RPMI8226 (cell line): ENCODE measurements at places on chromosomes 5 and 9.

- peak; percentile 90 for DNase-seq
These were observed 91.4 kb upstream of the RANBP6 start for GRCh38 chr9:6106711-6107339.

- no peak for DNase-seq
These were observed 102.3 kb upstream of the SLC30A5 start for GRCh38 chr5:68991279-68992084.

DNA sequence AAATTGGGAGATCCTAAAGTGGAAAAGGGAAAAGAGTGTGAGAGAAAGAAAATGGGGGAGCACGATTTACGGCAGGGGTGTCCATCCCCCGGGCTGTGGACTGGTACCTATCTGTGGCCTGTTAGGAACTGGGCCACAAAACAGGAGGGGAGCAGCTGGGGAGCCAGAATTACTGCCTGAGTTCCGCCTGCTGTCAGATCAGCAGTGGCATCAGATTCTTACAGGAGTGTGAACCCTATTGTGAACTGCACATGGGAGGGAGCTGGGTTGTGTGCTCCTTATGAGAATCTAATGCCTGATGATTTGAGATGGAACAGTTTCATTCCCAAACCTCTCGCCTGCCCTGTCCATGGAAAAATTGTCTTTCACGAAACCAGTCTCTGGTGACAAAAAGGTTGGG lies 108.3 kb upstream of the ADAMTSL1 start:
- DNase-seq: peak; percentile 32

DNA sequence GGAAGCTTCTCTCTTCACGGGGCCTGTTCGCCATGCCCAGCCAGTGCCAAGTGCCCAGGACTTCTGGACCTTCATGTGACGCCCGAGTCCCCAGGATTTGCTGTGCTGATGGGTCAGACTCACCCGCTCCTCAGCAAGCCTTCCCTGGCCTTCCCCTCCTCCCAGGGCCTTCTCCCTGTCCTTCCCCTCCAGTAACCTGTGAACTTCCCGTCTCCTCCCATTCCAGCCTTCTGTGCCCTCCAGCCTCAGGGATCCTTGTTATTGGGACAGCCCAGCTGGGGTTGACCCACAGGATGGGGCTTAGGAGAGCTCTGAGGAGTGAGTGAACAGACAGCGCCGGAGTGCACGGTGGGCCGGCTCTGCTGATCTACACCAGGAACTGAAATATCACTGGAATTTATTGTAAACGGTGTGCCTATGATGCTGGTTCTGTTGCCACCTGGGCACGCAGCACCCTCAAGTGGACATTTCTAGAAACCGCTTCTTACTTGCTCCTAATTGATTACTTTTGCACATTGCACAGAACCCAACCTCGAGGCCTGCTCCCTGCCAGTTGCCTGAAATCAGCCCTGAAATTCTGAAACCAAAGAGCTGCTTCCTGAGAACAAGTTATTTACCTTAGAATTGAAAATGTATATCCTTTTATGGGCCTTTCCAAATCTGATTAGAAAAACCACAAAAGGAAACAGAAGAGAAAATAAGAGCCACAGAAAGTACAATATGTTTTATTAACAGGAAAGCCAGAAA lies 1.5 kb downstream of the SPAAR start:
- peak; percentile 67 for DNase-seq

GRCh38 chr5:172004824-172005237 lies 1.6 kb downstream of the FBXW11 start:
- DNase-seq: peak; percentile 21

- no peak for DNase-seq
These were observed 224.7 kb downstream of the NFIB start for GRCh38 chr9:14089051-14089803.

GRCh38 chr5:127608077-127608660 lies 40.7 kb upstream of the CTXN3 start:
- no peak for DNase-seq

GRCh38 chr5:55701462-55702103 lies 10.5 kb downstream of the SLC38A9 start:
- DNase-seq: no peak

GRCh38 chr5:10396552-10396951 lies 43.1 kb downstream of the MARCHF6 start:
- DNase-seq: no peak

- DNase-seq: no peak
These were observed 32.7 kb upstream of the ALDH1B1 start for GRCh38 chr9:38359689-38360385.

- DNase-seq: no peak
These were observed 396.9 kb downstream of the ENC1 start for GRCh38 chr5:74243634-74244033.

DNA sequence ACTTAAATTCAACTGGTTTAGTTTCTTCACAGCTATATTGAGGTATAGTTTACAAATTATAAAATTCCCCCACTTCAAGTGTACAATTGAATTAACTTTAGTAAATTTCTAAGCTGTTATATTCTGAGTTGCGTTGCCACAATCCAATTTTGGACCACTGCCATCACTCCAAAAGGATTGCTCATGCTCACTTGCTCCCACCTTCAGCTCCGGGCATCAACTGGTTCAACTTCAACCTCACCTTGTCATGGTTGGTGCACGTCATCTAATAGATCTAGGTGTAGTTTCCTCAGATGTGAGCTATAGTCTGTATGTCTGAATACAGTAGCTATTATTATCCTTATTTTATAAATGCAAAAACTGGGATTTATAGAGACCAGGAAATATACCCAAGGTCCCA lies 942.5 kb upstream of the WWC1 start:
- no peak for DNase-seq

DNA sequence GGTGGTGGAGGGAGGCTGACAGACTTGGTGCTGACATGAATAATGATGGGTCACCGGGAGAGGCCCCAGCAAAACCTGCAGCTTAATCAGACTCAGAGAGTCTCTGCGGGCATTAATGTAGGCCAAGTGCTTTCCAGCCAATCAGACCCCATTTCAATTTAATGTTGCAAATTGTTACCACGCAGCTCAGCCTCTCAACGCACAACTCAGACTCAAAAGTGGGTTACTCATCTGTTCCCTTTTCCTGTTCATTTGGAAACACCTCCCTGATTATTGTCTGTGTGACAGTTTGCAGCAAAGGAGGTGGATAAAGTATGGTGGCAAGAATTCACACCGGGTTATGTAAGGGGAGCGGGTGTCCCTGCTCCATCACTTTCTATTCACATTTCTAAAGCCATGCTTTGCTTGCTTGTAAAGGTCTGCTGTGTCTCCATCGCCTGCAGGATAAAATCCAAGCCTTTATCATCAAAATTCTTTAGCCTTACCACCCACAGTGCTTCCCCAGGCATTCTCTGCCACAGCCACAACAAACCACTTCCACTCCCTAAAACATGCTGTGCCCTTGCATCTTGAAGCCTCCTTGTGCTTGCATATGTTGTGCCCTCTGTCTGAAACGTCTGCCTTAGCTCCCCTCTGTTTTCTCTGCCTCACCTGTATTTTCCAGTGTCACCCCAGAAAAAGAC lies 156.5 kb downstream of the ASTN2 start:
- DNase-seq: no peak

- DNase-seq: no peak
These were observed 300.7 kb downstream of the MSX2 start for GRCh38 chr5:175025077-175025476.

GRCh38 chr5:155434267-155434666 lies 420.7 kb downstream of the KIF4B start:
- no peak for DNase-seq

GRCh38 chr5:146528236-146528635 lies 12.2 kb upstream of the GPR151 start:
- no peak for DNase-seq

- no peak for DNase-seq
These were observed 294.9 kb downstream of the NR3C1 start for GRCh38 chr5:143108498-143109128.

GRCh38 chr5:85670417-85670816 lies 947.3 kb upstream of the COX7C start:
- no peak for DNase-seq

- no peak for DNase-seq
These were observed 50.0 kb downstream of the GSN start for GRCh38 chr9:121317737-121318630.

DNA sequence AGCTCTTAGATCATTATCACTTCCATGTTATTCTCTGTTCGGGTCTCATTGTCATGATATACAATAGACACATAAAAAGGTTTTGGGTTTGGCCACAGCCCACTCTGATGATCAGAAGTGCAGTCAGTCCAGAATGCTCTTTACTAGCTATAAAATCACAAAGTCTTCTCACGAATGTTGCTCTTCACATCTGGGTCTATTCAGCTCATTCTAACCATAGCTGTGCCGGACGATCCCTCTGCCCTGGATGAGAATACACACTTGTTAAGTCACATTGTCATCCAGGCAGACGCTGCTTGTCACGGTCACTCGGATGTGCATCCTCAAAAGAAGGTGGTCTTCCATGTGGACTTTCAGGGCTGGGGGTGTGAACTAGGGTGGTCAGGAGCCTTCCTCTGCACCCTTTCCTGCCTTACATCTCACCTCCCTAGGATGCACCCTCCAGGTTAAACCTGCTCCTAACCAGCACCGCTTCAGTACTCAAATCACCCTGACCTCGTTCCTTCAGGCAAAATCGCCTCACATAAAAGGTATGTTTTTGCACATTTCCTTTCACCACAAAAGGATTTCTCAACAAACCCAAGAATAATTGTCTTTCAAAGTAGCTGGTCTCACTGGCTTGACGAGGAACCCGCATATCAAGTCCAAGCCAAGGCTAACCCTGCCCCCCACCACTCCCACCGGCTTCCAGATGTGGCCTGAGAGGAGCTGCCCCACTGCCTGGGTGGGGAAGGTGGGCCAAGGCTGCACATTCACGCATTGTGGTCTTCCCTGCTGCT lies 21.9 kb downstream of the ANKH start:
- DNase-seq: no peak

DNA sequence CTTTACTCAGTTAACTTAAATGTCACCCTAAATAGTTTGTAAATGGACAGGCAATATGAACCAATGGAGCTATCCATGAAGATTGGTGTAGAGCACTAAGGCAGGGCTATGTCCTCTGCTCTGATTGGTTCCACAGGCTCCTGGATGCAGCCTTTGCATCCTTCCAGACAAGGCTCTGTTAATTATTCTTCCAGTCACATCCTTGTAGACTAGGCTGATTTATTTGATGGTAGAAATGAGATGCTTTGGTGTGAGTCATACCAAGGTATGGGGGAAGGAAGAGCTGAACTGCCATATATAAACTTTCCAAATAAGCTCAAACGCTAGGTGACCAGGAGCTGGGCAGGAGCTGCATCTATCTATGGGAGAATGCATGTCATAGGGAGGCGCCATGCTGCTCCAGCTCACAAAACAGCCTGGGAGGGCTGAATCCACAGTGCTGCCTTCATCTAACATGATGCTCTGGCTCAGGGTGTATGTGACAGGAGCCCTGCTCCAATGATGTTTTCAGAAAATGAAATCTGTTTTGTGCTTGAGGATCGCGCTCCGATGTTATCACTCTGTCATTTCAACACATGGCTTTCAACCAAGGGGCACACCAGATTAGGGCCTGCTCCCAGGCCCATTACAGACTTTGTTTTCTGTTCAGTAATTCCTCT lies 818.0 kb upstream of the ZNF608 start:
- DNase-seq: no peak

GRCh38 chr9:137205126-137206069 lies at the start of the genes NDOR1 and TMEM203:
TSS of gene NDOR1 (plus strand) at chr9:137205700. CDS start at chr9:137205778, 78 bp downstream.
TSS of gene TMEM203 (minus strand) at chr9:137205648. CDS start at chr9:137205414, 234 bp downstream.
- DNase-seq: peak; percentile 96

- DNase-seq: no peak
These were observed 94.9 kb upstream of the PDE4D start for GRCh38 chr5:59988396-59988795.

GRCh38 chr5:9388941-9389674 lies 156.8 kb downstream of the SEMA5A start:
- no peak for DNase-seq

DNA sequence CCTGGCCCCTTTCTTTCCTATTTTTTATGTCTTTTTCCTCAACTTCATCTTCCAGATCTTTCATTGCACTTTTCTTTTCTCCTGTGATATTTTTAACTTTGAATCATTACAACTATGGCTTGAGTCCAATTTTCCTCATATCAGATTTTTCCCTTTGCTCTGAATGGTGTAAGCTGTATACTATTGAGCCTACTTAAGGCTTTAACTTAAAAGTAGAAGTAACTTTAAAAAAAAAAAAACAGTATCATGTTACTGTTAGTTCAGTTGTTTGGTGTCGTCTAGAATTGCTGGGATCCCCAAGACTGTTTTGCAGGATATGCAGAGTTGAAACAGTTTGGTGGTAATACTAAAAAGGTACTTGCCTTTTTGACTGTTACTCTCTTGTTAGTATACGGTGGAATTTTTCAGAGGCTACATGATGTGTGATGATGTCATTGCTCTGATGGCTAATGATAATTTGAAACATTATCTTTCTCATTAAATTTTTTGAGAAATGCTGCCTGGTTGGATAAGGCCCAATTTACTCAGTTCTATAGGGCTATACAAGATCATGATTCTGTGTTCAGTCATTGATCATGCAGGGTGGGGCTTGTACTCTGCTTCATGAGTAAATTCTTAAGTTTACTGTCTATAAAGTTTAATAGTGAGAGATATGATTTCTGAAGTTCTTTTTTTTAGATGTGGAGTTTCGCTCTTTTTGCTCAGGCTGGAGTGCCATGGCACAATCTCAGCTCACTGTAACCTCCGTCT lies 8.8 kb downstream of the NAA35 start:
- no peak for DNase-seq

DNA sequence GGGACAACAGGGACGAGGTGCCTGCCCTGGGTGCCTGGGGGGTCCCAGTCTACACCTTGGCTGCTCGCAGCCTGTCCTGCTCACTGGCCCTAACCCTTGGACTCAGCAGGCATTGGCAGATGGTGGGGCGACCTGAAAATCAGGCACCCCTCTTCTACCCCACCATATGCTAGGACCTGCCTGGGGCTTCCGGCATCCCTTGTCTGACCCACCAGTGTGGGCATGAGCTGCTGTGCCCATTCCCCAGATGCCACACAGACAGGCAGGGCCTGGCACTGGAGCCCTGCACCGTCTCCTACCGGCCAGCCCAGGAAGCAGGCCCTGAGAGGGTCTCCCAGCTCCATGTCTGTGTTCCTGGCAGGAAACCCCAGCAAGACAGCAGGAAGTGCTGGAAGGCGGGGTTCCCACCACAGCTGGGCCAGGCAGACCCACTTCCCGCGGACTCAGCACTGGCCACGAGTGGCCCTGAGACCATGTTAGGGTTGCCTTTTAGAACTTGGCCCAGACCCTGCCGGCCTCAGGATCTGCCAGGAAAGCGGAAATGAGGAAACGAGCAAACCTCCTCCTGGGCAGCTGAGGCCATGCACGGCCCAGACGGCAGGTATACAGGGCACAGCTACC lies 3.1 kb downstream of the NINJ1 start:
- DNase-seq: no peak

DNA sequence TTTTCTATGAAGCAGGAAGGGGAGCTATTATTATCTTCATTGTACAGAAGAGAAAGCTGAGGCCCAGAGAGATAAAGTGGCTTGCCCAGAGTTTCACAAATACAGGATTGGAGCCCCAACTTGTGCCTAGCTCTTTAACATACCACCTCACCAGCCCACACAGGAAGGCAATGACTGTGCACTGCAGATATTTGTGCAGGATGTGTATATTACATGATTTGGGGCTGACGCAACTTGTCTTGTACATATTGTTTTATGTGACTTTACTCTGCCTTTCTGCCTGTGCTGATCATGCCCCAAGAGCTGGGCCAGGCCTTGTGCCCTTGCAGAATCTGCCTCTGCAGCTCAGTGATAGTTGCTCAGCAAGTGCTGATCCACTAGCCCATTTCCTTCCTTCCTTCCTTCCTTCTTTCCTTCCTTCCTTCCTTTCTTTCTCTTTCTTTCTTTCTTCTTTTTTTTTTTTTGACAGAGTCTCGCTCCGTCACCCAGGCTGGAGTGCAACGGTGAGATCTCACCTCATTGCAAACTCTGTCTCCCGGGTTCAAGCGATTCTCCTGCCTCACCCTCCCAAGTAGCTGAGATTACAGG lies 106.6 kb upstream of the TBCA start:
- no peak for DNase-seq
